ENCODE measurements at places on chromosomes 13 and 19. TPM values are rescaled to one million over a fixed set of nuclear protein-coding genes. Genes with fewer than 3 reads are reported as not detected.
A peak's percentile ranks its signal among the peaks of the same experiment; 100 is the strongest.

DNA sequence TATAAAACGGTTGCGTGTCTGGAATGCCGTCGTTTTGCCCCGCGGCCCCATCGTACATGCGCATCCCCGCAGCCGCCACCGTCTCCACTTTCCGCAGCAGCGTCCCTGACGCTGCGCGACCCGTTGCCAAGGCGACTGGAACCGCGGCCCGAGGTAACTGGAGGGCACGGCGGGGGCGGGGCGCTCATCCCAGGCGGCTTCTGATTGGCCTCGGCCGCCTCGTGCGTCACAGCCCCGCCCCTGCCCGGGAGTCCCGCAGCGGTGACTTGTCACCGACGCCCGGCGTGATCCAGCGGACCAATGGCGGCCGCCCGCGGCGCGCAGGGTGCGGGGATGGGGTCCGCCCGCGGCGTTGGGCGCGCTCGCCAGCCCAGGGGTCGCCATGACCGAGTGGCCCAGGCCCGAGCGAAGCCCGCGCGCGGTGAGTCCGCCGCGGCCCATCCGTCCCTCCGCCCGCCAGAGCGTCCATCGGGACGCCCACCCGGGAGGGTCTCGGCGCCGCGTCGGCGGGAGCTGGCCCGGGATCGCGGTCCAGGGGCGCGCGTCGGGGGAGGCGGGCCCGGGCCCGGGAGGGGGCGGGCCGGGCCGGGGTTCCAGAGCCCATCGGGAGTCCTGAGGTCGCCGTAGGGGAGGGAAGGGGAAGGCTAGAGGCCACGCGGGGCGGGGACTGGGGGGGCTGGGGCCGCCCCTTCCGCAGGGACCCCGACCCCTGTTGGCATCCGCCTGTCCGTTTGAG lies at the start of gene ZSCAN1:
ZSCAN1 (plus strand) TSS at position 285 of the 736 bp plus-strand sequence. CDS start 3,812 bp downstream, outside the sequence.
- peak; percentile 19 for DNase-seq

- DNase-seq: no peak
Measured at GRCh38 chr13:98443329-98443728, 133.6 kb downstream of the STK24 start.

DNA sequence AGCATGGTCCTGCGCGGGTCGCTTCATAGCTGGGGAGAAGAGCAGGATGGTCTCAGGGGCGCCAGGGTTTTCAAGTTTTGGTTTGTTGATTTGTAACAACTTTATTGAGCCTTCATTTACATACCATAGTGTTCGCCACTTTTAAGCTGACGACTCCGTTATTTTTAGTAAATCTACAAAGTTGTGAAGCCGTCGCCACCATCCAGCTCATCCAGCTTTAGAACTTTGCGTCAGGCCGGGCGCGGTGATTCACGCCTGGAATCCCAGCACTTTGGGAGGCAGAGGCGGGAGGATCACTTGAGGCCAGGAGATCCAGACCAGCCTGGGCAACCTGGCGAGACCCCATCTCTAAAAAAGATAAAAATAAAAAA lies 404 bp downstream of the C19orf44 start:
- DNase-seq: no peak

The CYP4F8 gene
- total RNA-seq: not detected

The GSX1 gene
- not detected for total RNA-seq

- DNase-seq: no peak
Measured at GRCh38 chr13:55815458-55816033, 1325.2 kb upstream of the PRR20A start.

The LSM4 gene
- 167 TPM for total RNA-seq

The CGB1 gene
- total RNA-seq: not detected

GRCh38 chr13:113359571-113359970 lies 4.4 kb downstream of the GRTP1 start:
- no peak for DNase-seq

- no peak for DNase-seq
Measured at GRCh38 chr13:48391257-48391656, 21.7 kb downstream of the LPAR6 start.

DNA sequence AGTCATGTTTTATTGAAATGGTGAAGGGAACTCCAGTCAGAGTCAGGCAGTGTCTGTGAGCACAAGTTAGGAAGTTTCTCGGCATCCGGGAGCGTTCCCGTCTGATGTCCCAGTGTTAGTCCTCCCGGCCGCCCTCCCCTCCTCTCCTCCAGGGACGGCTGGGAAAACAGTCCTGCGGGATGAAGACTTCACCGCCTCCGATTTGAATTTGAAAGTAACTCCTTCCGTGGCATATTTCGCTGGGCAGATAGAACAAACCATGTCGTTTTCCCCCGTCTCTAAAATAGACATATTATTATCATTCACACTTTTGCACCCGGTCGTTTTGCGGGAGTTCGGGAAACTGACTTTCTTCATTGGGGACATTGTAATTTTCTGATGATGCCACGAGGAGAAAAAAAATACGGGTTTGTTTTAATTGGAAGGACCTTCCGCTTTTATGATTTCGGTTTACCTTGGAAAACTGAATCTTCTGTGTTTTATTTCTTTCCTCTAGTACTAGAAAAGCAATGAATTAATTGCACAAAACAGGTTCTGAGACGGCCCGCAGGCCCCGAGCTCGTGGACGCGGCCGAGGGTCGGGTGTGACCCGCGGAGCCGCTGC lies 76.6 kb downstream of the ZIC5 start:
- no peak for DNase-seq

- DNase-seq: no peak
Measured at GRCh38 chr13:95192998-95193397, 108.3 kb downstream of the ABCC4 start.

The KANK3 gene
- 25.1 TPM for total RNA-seq

DNA sequence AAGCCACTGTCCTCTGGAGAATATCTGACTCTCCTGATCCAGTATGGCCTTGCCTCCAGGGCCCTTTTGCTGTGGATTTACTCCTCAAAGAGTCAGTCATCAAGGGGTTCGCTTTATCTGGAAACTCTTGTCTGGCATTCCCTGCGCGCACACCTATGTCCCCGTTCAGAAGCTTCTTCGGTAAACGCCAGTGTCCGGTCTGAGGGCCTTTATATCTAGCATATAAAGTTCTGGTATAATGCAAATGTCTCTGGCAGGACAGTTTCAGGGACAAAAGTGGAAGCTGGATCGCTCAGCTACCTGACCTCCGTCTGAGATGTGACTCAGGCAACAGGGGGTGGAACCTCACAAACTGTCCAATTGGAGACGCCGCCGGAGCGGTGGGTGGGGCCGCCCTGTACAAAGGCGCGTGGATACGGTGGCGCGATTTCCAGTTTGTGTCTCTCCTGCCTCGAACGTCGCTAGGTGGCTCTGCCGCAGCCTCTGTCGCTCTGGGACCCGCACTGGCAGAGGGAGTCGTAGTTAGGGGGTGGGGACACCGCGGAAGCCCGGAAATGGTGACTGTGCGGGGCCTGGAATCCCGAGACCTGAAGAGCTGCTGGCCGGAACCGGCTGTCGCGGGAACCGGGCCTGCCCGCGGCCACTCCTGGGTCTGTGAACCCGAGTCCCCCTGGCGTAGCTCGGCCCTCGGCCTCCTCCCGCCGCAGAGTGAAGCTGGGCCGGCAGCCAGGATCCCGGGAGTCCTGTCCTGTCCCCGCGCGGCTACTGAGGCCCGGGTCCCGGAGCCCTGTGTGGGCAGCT lies 10.6 kb upstream of the ZNF709 start:
- DNase-seq: peak; percentile 81

DNA sequence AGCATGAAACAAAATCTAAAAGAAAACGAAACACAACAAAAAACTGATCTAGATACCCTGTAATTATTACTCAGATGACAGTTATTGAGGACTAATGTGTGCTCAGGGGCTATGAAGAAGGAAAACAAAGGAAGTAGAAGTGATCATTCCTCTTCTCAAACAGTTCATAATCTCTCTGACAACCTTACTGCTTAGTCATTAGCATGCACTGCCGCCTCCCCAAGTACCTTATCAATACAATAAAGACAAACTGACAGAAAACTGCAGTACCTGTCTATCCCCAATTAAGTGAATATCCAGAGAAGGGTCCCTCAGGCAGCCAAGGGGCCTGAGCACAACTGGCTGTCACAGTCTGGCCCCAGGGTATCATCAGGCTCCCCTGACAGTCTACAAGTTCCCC lies 22.0 kb upstream of the POU4F1 start:
- DNase-seq: no peak
